Activated CD4-positive, alpha-beta T cell treated with anti-CD3 and anti-CD28 coated beads for 24 hours (primary cell): ENCODE measurements at places on chromosomes 12 and 14.

DNA sequence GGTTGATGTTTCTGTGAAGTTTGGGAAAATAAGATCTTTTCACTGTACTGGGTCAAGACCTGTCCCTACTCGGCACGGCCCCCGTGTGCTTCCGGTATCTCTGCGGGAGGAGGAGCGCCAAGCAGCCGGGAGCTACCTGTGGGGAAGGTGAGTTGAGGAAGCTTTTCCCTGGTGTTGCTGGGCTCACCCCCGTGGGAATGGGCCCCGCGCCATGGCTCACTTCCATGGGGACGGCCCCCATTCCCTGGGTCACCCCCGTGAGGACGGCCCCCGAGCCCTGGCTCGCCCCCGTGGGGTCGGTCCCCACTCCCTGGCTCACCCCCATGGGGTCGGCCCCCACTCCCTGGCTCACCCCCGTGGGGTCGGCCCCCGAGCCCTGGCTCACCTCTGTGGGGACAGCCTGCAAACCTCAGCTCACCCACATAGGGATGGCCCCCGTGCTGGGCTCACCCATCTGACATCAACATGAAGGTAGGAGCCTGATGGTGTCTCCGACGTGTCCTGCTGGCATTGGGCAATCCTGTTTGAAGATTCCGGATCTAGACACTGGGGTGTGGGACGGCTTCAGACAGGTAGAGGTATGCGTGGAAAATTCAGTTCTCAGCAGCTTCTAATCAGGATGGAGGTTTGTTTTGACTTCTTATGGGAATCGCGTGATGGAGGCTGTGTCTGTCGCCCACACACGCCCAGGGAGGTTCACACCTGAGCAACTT is 9.1 kb downstream of the LRCOL1 start:
- no peak for DNase-seq

GRCh38 chr14:71541271-71541670 is 391.0 kb upstream of the RGS6 start:
- DNase-seq = no peak

DNA sequence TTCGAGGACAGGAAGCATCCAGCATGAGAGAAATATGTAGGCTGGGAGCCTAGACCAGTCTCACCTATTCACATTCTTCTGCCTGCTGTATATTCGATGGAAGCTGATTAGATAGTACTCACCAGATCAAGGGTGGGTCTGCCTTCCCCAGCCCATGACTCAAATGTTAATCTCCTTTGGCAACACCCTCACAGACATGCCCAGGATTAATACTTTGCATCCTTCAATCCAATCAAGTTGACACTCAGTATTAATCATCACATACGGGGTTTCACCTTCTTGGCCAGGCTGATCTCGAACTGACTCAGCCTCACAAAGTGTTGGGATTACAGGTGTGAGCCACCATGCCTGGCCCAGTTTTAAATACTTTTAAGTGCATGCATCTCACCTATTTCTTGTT is 30.5 kb upstream of the SLC10A1 start:
- no peak for DNase-seq

DNA sequence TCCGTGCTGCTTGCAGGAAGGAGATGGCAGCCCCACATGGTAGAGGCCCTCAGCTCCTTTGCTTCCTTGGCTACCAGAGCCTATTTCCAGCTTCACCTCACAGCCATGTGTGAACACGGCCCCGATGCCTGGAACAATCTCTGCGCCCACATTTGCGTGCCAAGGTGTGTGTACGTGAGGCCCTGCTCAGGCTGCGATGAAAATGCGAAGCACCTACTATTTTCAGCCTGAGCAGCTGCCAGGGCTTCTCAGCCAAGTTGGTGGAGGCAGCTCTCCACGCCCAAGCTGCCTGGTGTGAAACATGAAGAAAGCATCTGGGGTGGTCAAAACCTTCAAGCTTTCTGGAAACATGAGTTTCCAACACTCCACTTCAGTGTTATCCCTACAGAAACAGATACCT is 177.8 kb upstream of the EGLN3 start:
- DNase-seq = no peak

DNA sequence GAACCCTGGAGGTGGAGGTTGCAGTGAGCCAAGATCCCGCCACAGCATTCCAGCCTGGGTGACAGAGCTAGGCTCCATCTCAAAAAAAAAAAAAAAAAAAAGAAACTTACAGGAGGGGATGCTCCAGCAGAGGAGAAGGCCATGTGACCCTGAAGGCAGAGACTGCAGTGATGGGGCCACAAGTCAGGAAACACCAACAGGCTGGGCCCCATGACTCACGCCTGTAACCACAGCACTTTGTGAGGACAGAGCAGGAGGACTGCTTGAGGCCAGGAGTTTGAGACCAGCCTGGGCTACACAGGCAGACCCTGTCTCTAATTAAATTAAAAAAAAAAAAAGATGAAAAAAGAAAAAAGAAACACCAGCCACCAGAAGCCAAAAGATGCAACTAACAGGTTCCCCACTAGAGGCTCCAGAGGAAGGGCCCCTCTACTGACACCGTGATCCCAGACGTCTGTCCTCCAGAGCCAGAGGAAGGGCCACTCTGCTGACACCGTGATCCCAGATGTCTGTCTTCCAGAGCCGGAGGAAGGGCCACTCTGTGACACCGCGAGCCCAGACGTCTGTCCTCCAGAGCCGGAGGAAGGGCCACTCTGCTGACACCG is 9.1 kb upstream of the GLT1D1 start:
- DNase-seq = no peak

DNA sequence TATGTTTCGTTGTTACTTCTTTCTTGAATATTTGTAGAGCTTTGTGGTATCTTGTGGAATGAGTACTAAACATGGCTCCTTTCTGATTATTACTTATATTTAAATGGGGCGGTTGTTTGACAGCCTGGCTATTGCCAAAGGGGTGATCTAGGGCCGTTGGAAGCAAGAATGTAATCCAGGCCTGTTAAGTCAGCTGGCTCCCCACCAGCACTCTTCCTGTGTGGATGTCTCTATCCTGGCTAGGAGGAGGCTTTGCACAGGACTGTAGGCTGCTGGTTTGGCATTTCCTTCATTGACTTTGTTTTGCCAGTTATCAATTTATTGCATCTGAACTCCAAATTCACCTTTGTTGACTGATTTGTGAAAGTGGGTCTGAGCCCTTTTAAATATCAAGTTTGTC is 5.6 kb downstream of the FAM234B start:
- no peak for DNase-seq

DNA sequence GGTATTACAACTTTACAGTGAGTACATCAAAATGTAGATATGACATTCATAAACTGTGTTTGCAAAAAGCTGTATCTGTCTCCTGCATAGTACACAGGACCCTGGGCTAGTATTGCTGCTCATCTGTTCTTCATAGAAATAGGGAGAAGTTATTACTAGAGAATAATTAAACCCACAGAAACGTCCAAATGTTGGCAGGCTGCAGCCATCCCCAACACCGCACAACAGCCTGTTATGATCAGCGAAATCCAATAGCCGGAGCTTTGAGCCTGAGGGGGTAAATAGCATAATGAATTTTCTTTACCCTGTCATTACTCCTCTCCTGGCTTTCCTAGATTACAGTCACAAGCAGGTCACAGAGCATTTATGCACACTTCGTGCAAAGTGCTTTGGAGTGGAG is 178.0 kb downstream of the DACT1 start:
- no peak for DNase-seq

GRCh38 chr14:64401949-64402348 is 13.8 kb downstream of the MTHFD1 start:
- no peak for DNase-seq

DNA sequence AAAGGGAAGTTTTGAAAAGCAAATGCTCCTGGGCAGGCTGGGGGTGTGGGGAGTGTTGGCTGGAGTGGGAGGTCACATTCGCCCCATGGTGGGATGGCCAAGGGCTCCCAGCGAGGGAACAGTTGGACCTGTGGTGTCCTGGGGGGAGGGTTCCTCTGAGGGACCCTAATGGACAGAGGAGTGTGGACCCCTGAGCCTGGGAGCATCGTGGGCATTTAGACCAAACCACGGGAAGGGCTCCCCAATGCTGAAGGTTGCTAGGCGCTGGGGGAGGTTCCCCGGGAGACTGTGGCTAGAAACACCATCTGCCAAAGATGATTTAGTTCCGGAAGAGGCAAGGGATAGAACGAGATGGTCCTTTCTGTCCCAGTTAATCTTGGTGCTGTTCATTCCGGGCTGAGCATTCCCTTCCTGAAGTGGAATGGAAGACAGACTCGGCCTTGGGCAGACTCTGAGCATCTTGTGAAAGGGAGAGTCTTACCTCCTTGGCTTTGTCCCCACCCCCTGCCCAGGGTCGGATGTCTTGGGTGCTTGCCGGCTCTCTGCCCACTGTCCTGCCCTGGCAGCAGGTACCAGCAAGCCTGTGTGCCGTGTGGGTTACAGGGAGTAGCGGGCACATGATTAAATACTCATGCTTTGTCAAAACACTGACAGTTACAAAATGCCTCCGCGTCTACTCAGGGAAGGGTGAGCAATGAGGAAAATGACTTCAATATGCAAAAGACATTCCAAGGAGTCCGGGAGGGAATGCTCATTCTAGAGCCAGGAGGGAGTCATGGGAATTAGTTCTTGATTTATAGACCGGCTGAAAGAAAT is 215.9 kb downstream of the CACNA1C start:
- no peak for DNase-seq

- no peak for DNase-seq
Measured at GRCh38 chr14:100018482-100018881, 46.7 kb upstream of the EVL start.

- no peak for DNase-seq
Measured at GRCh38 chr12:11755302-11755930, 105.9 kb downstream of the ETV6 start.

- DNase-seq = no peak
Measured at GRCh38 chr12:10501030-10501429, 4.7 kb upstream of the EIF2S3B start.

DNA sequence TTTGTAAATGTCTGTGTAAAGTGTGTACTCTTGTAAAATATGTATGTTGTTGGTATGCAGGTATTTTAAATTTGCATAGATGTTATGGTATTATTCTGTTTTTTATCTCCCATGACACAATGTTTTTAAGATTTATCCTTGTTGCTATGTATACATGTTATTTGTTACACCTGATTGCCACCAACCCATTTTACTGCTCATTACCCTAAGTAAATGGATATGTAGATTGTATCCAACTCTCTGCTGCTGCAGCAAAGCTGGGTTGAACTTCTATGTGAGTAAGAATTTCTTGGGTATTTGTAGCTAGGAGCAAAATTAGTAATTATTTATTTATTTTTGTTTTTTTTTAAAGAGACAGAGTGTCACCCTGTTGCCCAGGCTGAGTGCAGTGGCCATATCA is 6.2 kb downstream of the APAF1 start:
- no peak for DNase-seq

GRCh38 chr14:28966416-28967233 is 200.0 kb downstream of the FOXG1 start:
- DNase-seq = no peak

- no peak for DNase-seq
Measured at GRCh38 chr12:83121897-83122622, 435.4 kb downstream of the TMTC2 start.

DNA sequence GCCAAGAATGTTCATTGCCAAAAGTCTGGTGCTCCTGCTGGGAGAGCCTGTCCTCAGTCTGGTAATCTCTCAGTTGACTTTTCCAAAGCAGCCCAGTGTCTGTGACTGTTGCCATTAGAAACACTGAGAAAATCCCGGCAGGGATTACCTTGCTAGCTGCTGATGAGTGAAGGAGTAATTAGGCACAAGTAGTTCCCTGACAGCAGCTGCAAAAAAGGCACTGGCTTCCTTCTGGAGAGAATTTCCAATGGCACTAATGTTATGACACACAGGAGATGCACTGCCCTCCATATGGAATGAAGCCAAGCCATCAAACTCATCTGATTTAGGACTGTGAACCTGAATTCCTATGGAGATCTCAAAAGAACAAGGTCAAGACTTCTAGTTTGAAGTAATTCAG is 1321.2 kb upstream of the SEL1L start:
- DNase-seq = no peak

DNA sequence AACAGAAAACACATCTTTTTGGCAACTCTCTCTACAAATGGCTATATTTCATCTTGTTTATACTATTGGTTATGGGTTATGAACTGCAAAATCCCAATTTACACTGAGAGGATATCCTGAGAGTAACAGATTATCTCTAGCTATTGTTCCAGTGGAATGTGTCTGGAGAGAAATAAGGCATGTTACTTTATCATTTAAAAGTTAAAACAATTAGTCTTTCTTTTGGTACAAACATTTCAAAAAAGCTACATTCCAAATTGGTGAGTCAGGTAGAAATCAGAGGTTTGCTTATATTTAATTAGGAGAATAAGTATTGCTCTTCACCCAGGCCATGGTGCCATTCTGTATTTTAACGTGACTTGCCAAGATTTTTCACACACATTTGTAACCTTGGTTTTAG is 411.6 kb downstream of the CCER1 start:
- no peak for DNase-seq
